Kidney (tissue), 22 donors: ENCODE measurements at places on chromosomes 1 and 21. TPM values are rescaled to one million over a fixed set of nuclear protein-coding genes. Genes with fewer than 3 reads are reported as not detected.

The TRAF5 gene
- polyA plus RNA-seq, result 4.8 TPM

The LCE1D gene
- not detected for polyA plus RNA-seq

The PKP1 gene
- 0.47 TPM for polyA plus RNA-seq

The KLF17 gene
- polyA plus RNA-seq, result not detected

The NUDT4B gene
- polyA plus RNA-seq, result not detected

The FCMR gene
- polyA plus RNA-seq, result 1.3 TPM

The PTCH2 gene
- polyA plus RNA-seq, result 0.24 TPM

The MROH9 gene
- polyA plus RNA-seq, result not detected

The TTC24 gene
- not detected for polyA plus RNA-seq

The USP25 gene
- polyA plus RNA-seq, result 14.0 TPM

The CHIT1 gene
- polyA plus RNA-seq, result not detected

The KRTAP19-3 gene
- polyA plus RNA-seq, result not detected

The DNASE2B gene
- not detected for polyA plus RNA-seq

The ORC1 gene
- polyA plus RNA-seq, result 0.37 TPM

The LCE6A gene
- not detected for polyA plus RNA-seq

The OR2M3 gene
- polyA plus RNA-seq, result not detected

The CFH gene
- polyA plus RNA-seq, result 24.8 TPM

The AMY1A gene
- polyA plus RNA-seq, result not detected

The SIPA1L2 gene
- 4.0 TPM for polyA plus RNA-seq

The CCSAP gene
- polyA plus RNA-seq, result 0.84 TPM

The AVPR1B gene
- polyA plus RNA-seq, result not detected

The DPT gene
- 4.8 TPM for polyA plus RNA-seq

The TENT5C gene
- polyA plus RNA-seq, result 6.1 TPM

The CHODL gene
- polyA plus RNA-seq, result 1.8 TPM

The SDE2 gene
- 3.4 TPM for polyA plus RNA-seq

The LCE2C gene
- not detected for polyA plus RNA-seq

The PRMT2 gene
- polyA plus RNA-seq, result 82.6 TPM

The PLPP3 gene
- 100 TPM for polyA plus RNA-seq

The MYBPH gene
- 2.3 TPM for polyA plus RNA-seq

The GSTM5 gene
- polyA plus RNA-seq, result 9.1 TPM

The DIPK1A gene
- polyA plus RNA-seq, result 6.1 TPM

The FOXD2 gene
- polyA plus RNA-seq, result 2.3 TPM

The RNF186 gene
- polyA plus RNA-seq, result 111 TPM

The SPRR2G gene
- polyA plus RNA-seq, result not detected

The C1orf87 gene
- polyA plus RNA-seq, result 0.45 TPM
